Activated naive CD8-positive, alpha-beta T cell treated with anti-CD3 and anti-CD28 coated beads, Interleukin-2, amount 50 U/mL, for 16 hours (primary cell): ENCODE measurements at places on chromosomes 5 and 9.

DNA sequence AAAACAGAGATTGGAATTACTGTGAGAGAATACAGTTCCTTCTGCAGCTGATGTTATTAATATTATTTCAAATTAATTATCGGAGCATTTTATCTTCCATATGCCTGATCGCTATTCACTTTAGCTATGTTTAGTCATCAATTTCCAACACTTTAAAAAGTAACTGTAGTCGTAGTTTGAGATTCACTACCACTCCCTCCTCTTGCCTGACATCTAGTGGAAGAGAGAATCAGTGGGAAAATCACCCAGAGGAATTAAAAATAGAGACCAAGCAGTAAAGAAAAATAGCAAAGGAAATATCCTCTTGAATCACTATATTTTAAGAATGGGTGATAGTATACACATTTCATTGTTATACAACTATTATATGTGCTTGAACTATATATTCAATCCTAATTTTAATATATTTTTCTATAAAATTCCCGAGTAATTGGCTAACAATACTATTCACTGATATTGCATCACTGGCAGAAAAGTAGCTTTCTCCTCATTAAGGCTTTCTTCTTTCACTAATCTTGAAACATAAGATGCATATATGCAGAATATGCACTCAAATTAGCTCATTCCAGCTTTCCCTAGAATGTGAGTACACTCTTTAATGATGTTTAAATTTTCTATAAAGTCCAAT lies 708.7 kb downstream of the CDH9 start:
- DNase-seq, result no peak

DNA sequence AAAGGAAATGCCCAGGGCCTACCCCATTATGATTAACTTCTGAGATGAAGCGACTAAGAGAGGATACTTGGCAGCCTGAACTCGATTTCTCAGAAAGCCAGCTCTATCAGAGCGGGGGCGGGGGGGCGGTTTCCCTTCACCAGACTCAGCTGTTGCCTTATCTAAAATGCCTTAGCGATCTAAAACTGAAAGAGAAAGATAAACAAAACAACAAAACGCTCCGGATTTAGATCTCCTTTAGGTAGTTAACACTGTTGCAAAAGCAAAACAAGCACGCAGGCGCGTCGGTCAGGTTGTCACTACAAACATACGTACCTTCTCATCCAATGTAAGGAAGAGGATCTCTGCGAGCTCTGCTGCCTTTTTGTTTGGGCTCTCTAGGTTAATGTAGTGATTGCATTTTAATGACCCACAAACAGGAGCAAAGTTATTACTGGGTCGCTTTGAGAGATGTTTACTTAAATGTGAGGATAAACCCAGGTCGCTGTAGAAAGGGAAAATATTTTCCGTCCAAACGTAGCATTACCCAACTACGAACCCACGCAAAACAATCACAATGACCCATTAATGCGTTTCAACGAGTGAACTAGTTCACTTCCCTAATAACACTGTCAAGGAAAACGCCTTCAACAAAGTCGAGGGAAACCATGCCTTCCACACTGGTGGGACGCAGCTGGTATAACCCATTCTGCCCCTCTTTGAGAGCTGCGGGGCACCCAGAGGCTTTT lies 982 bp downstream of the EPB41L4A start:
- DNase-seq, result no peak

GRCh38 chr5:6494939-6495338 lies 46.3 kb downstream of the UBE2QL1 start:
- DNase-seq, result no peak

DNA sequence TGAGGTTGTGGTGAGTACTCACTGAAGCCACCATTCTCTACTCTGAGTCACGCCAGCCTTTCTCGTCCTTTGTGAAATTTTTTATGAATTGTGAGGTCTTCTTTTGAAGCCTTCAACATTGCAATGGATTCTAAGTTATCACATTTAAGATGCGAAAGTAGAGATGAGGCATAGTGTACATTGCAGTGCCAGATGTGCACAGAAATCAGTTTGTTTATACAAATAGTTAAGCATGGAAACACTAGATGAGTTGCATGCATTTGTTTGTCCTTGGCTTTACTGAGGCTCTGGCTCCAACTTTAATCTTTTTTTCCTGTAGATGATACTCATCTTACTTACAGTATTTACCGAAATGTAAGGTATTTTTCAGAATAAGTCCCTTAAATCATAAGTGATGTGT lies 453.7 kb upstream of the RIOK2 start:
- DNase-seq, result no peak

- DNase-seq, result no peak
Measured at GRCh38 chr9:2008372-2008771, 6.8 kb upstream of the SMARCA2 start.

- no peak for DNase-seq
Measured at GRCh38 chr5:27639005-27639612, 600.7 kb upstream of the CDH9 start.

- no peak for DNase-seq
Measured at GRCh38 chr9:38000332-38000731, 68.7 kb downstream of the SHB start.

DNA sequence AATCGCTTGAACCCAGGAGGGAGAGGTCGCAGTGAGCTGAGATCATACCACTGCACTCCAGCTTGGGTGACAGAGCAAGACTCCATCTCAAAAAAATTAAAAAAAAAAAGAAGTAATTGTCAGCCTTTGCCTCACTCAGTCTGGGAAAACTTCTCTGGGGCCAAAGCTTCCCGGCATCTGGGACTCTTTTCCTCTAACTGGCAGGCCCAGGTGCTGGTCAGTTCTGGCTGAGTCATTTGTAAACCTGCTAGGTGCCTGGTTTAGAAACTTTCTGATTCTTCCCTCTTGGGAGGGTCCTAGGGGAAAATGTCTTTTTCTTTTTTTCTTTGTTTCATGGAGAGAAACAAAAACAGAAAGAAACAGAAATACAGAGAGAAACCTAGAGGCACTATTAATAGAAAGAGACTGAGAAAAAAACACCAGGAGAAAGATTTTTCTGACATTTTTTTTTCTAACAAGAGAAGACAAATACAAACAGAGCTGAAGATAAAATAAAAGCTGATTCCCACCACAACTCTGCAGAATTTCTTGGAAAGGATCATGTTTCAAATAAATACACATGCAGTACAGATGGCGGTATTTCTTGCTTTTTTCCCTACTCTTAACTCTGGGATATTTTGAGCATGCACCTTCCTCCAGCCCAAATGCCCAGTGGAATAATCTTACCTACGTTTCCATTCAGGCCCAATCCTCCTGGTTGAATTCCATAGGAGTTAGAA lies 22.1 kb upstream of the UBAP2 start:
- no peak for DNase-seq

DNA sequence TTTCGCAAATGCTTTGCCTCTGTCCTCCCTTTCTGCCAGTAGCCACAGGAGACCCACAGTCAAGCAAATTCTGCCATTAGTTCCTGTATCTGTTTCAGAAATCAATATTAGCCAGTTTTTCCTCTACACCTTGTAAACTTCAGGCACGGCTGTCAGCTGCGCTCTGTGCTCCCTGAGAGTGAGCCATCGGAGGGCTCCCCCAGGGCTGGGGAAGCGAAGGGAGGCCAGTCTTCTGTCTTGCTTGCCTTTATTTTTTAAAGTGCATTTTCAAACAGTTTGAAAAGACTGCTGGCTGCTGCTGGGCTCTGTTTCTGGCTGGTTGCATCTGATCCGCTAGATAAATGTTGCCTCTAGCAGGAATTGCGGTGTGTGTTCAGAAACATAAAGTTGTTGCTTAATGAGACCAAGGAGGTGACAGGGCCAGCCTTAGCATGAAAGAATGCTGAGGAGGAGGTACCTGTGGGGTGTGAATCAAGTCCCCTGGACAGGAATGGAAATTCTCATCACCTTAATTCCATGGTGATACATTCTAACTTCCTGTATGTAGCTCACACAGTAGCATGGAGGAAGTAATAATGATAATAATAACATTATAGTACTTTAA lies 421.7 kb upstream of the KIF2A start:
- DNase-seq, result no peak

- DNase-seq, result no peak
Measured at GRCh38 chr9:12737871-12738270, 36.9 kb upstream of the LURAP1L start.
